ENCODE measurements at places on chromosomes 7 and 10.

- no peak for DNase-seq
Measured at GRCh38 chr10:75508814-75509306, 77.4 kb downstream of the LRMDA start.

GRCh38 chr7:128030654-128031611 is at the start of gene LRRC4:
TSS of gene LRRC4 (minus strand) at chr7:128031437. CDS start at chr7:128030640, 797 bp downstream.
- peak; percentile 12 for DNase-seq

- peak; percentile 81 for DNase-seq
Measured at GRCh38 chr7:101121991-101122932, 4.6 kb upstream of the SERPINE1 start.

GRCh38 chr7:43692582-43693373 is 36.5 kb downstream of the COA1 start:
- DNase-seq: no peak

DNA sequence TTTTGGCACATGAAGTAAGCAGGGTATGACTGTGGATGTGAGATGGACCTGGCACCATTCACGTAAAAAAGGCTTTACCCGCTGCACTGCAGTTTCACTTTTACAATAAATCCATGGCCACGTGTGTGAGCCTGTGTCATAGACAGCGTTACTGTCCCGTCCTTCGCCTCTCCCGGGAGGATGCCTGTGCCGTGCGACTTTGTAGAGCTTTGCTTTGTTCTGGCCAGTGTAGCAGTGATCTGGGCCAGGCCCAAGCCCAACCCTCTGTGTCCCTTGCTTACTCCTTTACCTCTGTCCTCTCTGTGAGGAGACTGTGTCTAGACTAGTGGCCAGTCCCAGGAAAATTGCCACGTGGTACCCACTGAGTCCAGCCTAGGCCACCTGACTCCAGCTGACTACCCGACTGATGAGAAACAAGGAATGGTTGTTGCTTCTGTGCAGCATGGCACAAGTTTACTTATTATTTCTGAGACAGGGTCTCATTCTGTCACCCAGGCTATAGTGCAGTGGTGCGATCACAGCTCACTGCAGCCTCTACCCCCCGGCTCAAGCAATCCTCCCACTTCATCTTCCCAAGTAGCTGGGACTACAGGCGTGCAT is 48.1 kb downstream of the JAKMIP3 start:
- no peak for DNase-seq

DNA sequence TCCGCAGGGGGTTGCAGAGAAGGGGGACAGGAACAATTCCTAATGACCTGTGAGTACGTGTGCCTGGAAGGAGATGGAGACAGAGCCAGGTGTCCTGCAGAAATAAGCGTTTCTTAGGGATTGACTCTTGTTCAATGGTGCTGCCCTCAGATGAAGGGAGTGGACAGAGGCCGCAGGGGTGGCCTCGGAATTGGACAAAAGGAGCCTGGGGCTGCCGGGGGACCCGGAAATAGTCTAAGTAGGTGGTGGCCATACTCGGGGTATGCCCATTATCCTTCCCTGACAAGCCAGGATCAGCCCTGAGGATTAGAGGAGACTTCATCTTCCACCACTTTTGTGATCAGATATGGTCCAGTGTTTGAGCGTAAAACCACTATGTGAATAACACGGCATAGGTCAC is 39.2 kb downstream of the ELFN1 start:
- no peak for DNase-seq

DNA sequence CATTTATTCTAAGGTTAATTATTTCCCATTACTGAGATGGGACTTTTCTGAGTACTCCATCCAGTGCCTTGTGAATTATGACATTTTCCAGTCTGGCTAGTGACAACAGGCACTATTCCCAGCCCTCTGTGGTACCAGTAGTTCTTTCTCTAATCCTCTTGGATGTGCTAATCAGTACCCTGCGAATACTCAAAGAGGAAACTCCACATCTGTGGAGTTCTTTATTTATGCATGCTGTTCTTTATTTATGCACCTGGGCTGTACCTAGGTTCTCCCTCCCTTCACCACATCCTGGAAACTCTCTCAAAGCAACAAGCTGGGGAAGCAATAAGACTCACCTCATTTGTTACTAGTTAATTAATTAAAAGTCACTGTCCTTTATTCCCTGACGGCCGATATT is 83.5 kb downstream of the TSPAN12 start:
- no peak for DNase-seq

DNA sequence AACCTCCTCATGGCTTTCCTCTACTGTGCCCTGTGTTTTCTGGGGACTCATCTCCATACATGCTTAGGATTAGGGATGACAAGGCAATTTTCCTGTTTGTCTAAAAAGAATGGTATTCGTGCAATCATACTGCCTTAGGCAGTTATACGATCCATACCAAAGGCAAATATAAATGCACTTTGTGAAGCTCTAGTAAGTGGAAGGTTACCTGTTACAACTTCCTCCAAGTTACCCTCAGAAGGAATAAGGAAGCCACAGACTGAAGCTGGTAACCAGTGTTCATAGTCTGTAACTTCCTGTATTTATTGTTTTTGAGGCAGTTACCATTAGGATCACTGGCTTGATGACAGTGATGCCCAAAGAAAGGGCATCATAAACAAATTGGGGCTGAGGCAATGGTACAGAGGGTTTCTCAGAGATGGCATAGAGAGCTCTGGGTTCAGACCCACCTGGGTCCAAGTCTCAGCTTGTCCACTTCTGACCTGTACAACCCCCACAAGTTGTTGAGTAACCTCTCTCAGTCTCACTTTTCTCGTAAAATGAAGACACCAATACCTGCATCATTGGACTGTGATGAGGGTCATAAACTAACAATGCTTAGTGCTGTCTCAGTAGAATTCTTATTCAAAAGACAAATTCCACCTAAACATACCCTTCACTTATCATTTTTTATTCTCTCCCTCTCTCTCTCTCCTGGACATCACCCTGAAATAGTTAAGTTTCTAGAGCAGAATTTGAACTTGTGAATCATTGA is 138.2 kb downstream of the ELMO1 start:
- DNase-seq: peak; percentile 65

- DNase-seq: no peak
Measured at GRCh38 chr7:81484261-81484660, 285.6 kb downstream of the HGF start.

DNA sequence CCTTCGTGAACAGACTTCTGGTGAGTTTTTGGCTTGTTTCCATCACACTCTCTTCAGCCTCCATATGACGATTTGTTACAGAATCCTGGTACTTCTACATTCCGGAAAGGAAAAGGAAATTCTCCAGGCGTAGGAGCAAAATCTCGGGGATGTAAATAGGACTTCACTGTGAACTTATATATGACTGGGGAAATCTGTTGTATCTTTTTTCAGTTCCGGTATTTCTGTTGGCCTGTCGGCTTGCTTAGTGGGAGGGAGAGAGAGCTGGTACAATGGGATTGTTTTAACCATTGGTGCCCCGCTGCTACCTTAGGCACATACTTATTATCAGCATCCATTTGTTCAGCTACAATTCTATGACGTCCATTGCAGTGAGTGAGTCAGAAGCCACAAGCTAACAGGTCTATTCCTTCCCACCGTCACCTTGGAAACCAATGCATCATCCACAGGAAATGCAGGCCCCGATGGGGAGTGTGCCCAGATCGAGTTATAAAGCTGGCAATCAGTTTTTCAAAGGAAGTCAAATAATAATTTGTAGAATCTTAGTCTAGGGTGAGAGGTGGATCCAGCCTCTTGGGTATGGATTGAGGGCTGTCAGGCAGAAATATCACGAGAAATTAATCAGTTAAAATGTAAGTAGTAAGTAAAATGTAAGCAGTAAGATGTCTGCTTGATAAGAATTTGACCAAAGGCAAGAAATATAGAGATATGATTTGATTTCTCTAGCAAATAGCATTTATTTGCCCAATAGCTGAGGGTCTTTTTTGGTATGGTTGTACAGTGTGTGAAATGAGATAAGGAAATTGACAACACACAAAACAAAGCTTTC is 92.0 kb upstream of the MKLN1 start:
- DNase-seq: peak; percentile 65

DNA sequence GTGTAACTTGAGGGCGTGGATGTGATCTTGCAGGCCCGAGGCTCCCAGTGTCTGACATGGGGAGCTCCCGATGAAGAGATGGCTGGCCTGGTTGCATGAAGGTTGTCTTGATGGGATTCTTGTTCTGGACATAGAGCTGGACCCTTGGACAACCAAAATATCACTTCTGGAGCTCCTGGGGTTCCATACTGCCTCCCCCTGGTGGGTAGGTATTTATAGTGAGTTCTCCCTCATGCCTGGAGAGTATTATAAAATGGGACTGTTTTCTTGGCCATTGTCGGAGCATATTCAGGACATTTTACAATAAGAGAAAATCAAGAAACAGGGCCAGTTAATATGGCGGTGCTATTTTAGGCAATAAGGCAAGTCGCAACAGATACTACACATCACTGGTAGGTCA is 32.6 kb upstream of the GIMAP8 start:
- no peak for DNase-seq

DNA sequence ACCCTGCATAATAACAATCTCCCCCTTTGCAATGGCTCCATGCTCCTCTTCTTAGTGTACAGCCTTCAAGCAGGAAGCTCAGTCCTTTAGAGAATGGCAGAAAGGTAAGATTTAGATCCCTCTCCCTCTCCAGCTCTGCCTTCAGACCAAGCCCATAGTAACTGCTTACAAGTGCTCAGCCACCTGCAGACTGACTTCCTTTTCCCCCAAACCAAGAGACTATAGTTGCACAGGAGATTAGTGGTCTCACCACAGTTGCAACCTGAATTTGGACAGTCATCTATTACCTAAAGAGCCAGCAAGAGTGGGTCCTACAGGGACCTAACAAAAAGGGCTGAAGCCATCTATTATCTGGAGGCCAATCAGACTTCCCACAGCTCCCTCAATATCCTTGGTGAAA is 16.5 kb downstream of the FBXL13 start:
- no peak for DNase-seq

- DNase-seq: peak; percentile 71
Measured at GRCh38 chr7:36265680-36266079, 112.6 kb downstream of the EEPD1 start.

DNA sequence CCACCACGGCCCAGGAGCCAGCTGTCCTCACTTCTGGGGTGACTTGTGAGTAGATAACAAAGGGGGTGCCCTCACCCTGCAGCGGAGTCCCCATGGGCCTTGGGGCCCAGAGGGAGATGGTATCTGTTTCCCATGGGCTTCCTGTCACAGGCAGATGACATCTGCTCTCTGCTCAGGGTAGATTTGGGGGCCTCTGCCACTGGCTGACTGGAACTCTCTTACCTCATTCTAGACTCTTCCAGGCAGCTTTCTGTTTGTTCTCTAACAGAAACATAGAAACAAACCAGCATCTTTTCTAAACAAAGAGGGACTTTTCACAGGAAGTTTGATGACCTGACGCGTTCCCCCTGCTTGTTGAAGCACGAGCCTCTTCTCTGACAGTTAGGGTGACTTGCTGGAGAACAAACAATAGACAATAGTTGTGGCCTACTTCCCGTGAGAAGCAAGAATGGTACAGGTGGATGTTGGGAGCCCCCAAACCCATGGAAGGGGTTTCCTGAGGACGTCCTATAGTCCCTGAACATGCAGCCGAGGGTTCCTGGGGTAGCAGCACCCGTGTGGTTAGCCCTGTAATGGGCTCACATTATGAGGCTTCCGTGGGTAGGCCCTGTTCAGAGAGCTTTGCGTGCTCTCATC is 61.6 kb downstream of the GRK5 start:
- no peak for DNase-seq

DNA sequence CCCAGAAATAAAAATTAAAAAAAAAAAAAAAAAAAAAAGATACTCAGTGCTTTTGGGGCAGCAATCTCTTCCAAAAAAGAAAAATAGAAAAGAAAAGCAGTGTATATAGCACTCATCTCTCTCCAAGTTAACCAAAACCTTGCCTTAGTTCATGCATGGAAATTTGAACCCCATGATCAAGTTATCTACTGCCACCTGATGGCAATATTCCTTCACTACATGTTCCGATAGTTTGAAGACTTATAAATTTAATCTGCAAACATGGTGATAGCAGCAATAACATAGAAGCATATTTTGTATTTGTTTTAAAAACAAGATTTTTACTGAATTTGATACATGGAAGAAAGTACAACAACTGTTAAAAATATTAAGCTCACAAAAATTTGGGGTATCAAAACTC is 48.6 kb upstream of the SLIT1 start:
- peak; percentile 63 for DNase-seq

- DNase-seq: no peak
Measured at GRCh38 chr10:1932692-1933094, 195.4 kb upstream of the ADARB2 start.

DNA sequence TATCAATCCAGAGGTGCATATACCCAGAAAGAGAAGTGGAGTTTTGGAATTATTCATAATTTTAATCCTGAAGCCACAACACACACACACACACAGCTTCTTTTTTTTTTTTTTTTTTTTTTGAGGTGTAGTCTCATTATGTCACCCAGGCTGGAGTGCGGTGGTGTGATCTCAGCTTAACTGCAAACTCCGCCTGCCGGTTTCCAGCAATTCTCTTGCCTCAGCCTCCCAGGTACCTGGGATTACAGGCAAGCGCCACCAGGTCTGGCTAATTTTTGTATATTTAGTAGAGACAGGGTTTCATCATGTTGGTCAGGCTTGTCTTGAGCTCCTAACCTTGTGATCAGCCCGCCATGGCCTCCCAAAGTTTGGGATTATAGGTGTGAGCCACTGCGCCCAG is 35.4 kb downstream of the TET1 start:
- no peak for DNase-seq

GRCh38 chr7:100126931-100127865 is at the start of gene MBLAC1:
TSS of gene MBLAC1 (plus strand) at chr7:100126967. CDS start at chr7:100127396, 429 bp downstream.
- peak; percentile 82 for DNase-seq

GRCh38 chr10:95661818-95662217 is 5.3 kb upstream of the ALDH18A1 start:
- DNase-seq: no peak

- no peak for DNase-seq
Measured at GRCh38 chr10:96118604-96119450, 11.3 kb upstream of the ZNF518A start.

- DNase-seq: peak; percentile 39
Measured at GRCh38 chr10:29757551-29758297, 123.0 kb upstream of the SVIL start.

GRCh38 chr10:37868796-37869195 is 11.4 kb upstream of the ZNF248 start:
- no peak for DNase-seq

GRCh38 chr10:118840071-118840775 is 85.5 kb upstream of the CACUL1 start:
- DNase-seq: peak; percentile 16

DNA sequence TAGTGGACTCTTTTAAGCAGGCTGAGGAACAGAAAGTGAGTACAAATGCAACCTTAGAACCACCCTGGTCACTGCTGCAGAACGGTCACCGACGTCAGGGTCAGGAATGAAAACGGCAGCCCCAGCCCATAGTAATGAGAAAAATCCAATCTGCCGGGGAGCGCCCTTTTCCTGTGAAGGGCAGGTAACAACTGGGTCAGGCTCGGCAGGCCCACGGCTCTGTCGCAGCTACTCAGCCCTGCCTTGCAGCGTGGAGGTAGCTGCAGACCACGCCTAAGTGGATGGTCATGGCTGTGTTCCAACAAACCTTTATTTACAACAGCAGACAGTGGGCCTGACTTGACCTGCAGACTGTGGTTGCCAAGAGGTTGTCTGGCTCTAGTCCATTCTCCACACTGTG is 563.2 kb downstream of the DNAJB6 start:
- no peak for DNase-seq

Measured in inflammatory macrophage treated with lipopolysaccharide for 4 hours (primary cell).